ENCODE measurements at places on chromosomes 3 and 15.

DNA sequence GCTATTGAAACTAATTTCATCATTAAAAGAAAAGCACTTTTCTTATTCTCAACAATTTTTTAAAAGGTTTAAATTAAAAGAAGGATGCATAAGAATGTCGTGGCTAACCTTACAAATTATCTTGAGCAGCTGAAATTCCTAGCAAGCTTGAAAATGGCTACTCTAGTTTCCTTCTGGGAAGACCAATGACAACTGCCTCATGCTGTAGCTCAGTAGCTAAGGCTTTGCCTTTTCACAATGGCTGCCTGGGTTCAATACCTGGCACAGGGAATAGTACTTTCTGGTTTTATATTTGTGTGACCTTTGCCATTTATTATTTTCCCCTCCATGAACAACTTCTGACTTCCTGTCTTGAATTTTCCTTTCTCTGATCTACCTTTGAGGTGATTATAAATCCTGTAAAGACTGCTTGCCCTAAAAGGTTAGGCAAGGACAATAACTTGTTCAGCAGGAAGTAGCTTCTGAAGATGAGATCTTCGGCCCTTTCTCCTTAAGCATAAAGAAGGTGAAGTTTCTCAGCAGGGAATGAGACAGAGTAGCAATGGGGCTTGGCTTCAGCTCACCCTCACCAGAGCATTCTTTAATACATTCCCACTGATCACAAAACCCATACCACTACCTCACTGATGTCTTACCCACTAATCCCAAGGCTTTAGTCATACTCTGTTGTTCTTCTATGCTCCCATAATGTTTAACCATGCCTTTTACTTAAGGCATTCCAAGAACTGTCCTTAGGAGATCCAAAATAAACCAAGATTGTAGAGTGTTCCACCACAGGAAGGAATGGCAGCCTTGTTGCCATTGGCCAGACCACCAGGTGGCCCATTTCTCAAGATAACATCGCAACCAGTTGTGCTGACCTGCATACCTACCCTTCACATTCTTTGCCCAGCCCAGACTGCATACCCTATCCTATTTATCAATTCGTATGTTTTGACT, 276.8 kb downstream of the ULK4 start:
- DNase-seq: no peak

- no peak for DNase-seq
Observed at GRCh38 chr3:120772081-120772480, 29.5 kb downstream of the GTF2E1 start.

- DNase-seq: no peak
Observed at GRCh38 chr3:170962411-170962810, 54.0 kb upstream of the EIF5A2 start.

GRCh38 chr15:80822256-80822655, 43.1 kb downstream of the CEMIP start:
- no peak for DNase-seq

DNA sequence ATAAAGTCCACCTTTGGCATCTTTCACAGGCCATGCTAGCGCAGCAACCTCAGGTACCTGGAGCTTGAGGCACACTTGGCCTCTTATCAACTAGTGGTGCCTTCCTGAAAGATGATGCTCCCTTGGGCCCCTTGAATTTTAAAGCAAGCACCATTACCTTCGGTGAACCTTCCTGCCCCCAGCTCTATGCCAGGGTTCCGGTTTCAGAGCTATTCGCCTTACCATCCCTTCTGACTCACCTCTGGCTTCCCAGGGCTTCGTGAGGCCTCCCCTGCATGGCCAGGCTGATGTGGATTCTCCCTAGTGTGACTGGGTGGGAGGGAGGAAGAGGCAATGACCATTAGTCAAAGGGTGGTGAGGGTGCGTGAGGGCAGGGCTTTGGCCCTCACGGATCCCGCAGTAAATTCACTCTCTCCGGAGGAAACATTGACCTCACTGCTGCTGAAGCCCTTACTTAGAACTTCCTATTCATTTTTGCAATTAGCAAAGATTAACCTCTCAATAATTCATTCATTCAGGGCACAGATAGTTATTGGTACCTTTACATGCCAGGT, 16.3 kb downstream of the BHLHE40 start:
- no peak for DNase-seq

Data from muscle of back (tissue), 13 donors.